ENCODE measurements at places on chromosomes 2 and 18.

DNA sequence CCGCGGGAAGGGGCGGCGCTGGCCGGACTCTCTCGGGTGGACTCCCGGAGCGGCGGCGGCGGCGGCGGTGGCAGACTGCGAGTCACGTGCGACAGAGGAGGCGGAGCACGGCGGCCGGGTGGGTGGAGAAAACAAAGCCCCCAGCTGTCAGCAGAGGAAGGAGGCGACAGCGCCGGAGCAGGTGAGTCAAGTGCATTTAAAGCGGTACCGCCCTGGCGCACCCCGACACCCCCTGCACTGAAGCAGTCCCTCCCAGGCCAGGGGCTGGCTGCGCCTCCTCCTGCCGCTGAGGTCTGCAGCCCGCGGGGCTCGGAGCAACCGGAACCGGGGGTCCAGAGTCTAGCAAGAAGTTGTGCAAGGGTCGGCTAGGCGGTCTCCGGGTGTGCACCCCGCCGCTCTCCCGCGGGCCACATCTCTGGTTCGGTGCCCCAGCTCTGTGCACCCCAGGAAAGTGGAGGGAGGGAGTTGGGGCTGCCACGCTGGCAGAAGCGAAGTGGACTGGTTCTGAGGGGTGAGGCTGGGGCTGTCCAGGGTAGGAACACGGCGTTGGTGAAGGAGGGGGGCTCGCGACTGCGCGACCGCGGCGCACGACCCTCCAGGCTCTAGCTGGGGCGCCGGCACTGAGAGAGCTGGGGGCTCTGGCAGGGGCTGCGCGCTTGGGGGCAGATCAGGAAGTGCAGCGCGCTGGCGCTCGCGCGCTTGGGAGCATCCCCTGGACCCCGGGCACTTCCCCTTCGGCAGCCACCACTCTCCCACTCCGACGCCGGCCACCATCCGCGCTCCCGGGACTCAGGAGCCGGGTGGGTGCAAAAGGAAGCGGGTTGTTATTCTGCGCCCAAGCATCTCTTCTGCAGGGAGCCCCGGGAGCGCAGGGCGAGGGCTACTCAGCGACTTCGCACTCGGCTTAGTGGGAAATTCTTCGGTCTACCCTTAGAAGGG, 64.0 kb upstream of the MAPRE2 start:
- peak; percentile 50 for DNase-seq

DNA sequence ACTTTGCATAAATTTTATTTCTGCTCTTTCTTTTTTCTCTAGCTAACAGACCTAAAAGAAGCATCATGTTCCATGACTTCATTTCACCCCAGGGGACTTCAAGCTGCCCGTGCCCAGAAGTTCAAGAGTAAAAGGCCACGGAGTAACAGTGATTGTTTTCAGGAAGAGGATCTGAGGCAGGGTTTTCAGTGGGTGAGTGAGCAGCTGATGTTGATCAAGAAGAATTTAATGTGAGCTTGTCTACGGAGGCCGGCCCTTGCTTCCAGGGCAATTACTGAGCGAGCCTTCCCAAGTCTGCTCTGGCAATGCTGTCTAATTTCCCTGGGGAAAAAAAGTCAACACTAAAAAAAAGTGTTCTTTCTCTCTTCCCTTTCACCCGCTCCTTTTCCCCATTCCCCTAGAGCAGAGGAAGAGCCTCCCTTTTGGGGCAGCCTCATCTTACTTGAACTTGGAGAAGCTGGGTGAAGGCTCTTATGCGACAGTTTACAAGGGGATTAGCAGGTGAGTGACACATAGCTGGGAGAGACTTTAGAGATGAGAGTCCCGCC, 1.2 kb downstream of the CDK15 start:
- peak; percentile 64 for DNase-seq

DNA sequence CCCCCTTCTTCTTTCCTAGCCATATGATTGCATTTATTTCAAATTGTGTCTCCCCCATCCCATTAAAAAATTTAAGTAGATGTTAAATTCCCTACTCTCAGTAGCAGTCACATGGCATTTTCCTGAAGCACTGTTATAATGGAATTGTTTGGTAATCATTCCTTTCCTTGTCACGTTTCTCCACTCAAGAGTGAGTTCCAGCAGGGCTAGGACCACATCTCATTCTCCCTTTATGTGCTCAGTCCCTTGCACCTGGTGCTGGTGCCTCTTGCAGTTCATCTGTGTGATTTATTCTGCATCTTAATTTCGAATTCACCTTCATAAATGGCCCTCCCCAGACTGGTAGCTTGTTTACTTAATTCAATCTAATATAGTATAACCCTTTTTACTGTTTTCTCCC, 70.3 kb upstream of the NOSTRIN start:
- DNase-seq = no peak

DNA sequence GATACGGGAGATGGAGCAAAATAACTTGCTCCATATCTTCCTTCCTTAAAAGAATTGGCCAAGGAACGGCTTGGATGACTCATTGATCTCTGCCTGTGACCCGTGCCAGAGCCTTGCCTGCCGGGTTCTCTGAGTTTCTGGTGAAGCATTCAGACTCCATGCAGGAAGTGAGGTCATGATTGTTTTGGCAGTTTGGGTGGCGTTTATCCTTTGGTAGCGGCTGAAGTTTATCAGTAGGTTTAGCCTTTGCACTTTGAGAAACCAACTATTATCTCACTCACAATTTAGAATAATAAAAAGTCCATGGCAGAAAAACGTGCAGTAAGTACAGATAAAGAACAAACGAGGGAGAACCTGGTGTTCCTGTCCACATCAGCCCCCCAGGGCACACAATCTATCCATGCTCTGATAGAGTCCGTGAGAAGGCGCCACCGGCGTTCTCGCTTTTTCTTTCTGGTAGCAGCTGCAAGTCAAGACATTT, 15.0 kb upstream of the CTAGE1 start:
- peak; percentile 86 for DNase-seq

- peak; percentile 45 for DNase-seq
Measured at GRCh38 chr18:12658426-12659138, 675 bp upstream of the SPIRE1 start.

DNA sequence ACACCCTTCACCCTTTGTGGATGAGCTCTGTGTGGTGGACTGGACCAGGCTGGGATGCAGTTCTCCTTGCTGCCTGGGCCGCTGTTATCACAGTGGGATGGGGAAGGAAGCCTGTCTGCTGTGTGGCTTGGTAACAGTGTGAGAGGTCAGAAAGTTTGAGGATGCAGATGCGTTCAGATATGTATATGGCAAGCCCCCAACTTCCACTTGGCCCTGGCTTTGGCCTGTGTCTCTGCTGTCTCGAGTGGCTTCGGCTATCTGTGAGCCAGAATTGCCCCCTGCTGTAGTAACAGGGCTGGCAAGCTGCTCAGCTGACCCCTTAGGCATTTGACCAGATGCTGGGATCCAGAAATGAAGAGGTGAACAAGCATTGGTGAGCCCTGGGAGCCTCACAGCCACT, 106.8 kb downstream of the WDSUB1 start:
- no peak for DNase-seq

DNA sequence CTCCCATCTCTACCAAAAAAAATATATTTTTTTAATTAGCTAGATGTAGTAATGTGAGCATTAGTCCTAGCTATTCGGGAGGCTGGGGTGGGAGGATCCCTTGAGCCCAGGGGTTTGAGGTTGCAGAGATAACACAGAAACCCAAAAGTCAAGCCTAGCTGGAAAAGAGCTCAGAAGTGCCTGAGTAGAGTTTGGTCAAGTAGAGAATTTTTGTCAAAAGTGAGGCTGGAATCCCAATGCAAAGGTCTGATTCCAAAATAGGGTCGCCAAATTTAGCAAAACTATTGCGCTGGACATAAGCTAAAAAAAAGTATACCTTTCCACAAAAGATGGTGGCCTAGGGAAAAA, 15.5 kb upstream of the MSH6 start:
- no peak for DNase-seq

GRCh38 chr18:13107074-13107473, 111.5 kb upstream of the LDLRAD4 start:
- no peak for DNase-seq

GRCh38 chr18:54261894-54262293, 7.4 kb upstream of the POLI start:
- DNase-seq = no peak

- DNase-seq = no peak
Measured at GRCh38 chr2:168311261-168311910, 64.0 kb upstream of the STK39 start.

GRCh38 chr18:14767474-14767873, 19.5 kb downstream of the ANKRD30B start:
- no peak for DNase-seq

DNA sequence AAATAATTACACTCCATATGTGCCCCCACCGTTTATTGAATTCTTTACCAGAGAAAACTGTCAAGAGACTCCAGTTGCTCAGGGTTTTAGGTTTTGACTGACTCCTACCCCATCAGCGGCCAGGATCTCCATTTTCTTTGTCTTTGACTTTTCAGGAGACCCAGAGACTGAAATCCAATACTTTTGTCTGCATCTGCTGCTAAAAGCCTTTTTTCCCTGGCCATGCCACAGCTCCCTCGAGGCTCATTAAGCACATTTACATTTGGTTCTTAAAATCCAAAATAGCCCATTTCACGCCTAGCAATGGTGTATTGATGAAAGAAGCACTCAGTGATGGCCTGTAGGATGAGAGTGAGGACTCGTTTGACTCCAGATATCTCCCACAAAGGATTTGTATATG, 332.6 kb upstream of the ACVR2A start:
- DNase-seq = no peak

- no peak for DNase-seq
Measured at GRCh38 chr2:133541797-133542196, 26.5 kb downstream of the NCKAP5 start.

DNA sequence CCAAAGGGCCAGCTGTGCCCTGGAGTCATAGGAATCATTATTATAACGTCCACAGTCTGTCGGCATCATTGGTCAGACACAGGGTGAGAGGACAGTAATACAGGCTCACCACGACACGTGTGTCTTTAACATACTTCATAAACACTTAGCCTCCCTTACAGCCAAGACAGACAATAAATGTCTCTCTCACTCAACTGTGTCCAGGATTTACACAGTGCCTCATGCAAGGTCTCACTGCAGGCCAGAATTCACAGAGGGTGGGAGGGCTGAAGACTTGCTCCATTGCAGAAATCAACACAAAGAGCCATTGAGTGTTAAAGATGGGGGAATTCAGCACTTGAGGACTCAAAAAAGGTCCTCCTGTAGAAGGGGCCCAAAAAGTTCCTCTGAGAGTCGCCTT, 210.5 kb downstream of the BCL2 start:
- no peak for DNase-seq

DNA sequence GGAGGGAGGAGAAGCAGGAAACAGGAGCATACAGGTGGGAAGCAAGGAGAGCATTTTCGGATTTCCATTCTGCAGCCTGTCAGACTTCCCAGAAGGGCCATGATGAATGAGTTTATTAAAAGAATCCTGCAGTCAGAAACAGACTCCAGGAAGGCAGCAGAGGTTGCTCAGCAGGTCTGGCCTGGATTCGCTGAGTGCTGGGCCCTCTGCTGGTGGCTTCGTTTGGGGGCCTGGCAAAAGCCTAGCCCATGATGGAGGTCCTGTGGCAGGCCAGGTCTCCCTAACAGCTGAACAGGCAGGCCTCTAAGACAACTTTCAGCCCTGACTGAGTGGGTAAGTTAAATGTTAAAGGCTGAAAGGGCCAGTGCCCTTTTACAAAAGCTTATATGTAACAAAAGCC, 108.2 kb upstream of the CAPN13 start:
- no peak for DNase-seq

DNA sequence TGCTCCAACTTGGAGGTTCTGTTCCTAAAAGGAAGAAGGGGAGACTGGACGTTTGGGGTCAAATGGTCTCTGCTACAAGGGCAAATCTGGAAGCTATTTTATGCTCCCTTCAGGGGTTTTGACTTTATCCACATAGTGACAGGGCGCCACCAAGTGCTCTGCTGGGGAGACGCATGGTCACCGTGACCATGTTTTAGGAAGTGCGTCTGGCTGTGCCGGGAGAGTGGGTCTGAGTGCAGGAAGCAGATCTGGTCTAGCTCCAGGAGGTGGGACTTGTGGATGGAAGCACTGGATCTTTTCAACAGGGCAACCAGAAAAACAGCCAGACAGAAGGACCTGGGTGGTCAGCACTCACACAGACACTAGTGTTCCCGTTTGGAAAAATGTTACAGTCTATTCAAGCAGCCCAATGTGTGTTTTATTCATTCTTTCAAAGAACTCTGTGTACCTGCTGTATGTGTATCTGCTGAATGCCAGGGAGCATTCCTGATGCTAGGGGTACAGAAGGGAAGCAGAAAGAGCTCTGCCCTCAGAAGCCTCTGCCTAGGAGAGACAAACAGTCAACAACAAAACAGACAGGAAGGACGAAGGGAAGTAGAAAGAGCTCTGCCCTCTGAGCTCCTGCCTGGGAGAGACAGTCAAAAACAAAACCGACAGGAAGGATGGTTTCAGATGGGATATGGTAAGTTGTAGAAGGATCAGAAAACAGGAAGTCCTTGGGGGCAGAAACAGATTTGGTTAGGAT, 14.3 kb downstream of the IMPA2 start:
- peak; percentile 79 for DNase-seq

- DNase-seq = no peak
Measured at GRCh38 chr2:233062946-233063268, 2.8 kb downstream of the INPP5D start.

- DNase-seq = no peak
Measured at GRCh38 chr2:71526141-71526540, 72.8 kb downstream of the DYSF start.

DNA sequence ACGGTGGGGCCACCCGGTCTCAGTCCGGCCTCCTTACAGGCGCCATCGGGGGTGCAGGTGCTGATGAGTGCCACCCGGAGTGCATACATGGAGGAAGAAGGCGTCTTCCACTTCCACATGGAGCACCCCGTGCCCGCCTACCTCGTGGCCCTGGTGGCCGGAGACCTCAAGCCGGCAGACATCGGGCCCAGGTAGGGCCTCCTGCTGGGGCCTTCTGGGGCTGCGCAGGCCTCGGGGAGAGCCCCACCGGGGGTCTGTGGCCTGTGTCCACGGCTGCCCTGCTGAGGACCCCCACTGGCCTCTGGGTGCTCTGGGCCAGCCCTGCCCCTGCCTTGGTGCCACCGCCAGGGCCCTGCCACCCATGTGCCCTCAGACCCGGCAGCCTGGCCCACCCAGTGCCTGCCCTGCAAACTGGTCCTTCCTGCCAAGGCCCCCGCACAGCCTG, 4.8 kb downstream of the RNPEPL1 start:
- no peak for DNase-seq

DNA sequence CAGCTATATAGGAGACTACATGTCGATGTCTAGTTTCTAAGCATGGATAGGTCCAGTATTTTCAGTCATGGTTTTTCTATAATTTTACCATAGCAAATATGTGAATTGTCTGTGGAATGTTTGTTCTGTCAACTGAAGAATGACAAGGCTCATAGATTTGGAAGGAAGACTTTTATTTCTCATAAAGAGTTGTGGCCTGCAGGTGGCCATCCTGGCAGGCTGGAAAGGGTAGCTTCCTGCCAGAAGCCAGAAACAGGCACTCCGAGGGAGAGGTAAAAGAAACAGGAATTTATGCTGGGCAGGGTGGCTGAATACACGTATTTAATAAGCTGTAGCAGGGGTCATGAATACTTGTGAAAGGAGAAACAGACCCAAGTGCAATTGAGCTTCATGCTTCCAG, 182.1 kb downstream of the PARD3B start:
- no peak for DNase-seq

All from hepatic stellate cell (primary cell).